ENCODE measurements at places on chromosomes 1 and 21. TPM values are rescaled to one million over a fixed set of nuclear protein-coding genes. Genes with fewer than 3 reads are reported as not detected.

- peak; percentile 18 for DNase-seq
Measured at GRCh38 chr1:98053471-98054366, 132.9 kb upstream of the DPYD start.

DNA sequence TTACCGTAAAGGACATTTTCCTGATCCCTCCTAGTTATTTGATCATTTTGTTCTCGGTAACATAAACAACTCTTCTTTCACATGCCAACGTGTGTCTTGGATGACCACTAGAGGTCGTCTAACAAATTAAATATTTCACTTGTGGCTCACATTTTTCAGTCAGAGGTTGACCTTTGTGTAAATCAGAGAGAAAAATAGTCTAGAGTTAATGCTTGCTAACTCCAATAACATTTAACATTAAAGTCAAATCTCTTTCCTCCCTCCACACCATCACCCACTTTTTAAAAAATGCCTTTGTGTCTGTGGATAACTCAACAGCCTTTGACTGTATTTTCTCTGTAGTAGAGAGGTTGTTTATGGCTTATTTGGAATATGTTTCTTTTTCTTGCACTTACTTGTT, 220.5 kb upstream of the B3GALT2 start:
- no peak for DNase-seq

DNA sequence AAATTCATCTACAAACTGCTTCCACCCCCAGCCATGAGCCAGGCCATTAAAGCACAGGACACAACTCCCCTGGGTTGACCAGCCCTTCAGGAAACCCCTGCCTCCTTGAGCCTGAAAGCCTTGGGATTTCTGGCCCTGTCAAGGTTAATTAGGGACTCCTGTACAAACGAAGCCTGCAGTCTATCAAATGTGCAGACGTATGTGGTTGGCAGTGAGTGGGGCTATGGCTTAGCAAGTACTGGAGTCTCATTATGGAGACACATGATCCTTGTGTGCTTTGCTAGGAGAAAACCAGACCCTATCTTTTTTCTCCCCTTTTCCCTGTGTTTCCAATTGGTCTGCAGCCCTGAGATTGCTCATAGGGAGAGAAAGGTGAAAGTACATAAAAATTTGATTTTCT, 588.3 kb upstream of the USP24 start:
- no peak for DNase-seq

The HSD3B2 gene
- not detected for total RNA-seq

The SLAMF9 gene
- not detected for total RNA-seq

- no peak for DNase-seq
Measured at GRCh38 chr1:9787702-9788101, 36.1 kb downstream of the CLSTN1 start.

GRCh38 chr1:87358219-87358618, 29.5 kb downstream of the LMO4 start:
- DNase-seq, result no peak

The FLVCR1 gene
- total RNA-seq, result 1.2 TPM

DNA sequence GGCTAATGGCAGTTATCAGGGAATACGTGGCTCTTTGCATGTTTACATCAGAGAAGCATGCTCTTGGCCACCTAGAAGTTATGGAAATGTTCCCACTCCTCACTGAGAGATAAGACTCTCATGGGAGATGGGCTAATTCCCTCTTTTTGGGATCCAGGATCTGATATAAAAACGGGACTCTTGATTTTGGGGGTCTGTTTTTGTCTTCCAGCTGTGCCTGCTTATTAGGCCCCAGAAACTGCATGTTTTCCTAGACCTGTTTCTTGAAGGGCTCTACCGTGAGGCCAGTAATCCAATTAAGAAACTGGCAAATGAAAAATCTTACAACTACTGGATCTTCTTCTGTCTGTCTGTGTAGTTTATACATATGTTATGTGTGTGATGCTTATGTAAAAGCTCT, 47.0 kb upstream of the PTCH2 start:
- no peak for DNase-seq

DNA sequence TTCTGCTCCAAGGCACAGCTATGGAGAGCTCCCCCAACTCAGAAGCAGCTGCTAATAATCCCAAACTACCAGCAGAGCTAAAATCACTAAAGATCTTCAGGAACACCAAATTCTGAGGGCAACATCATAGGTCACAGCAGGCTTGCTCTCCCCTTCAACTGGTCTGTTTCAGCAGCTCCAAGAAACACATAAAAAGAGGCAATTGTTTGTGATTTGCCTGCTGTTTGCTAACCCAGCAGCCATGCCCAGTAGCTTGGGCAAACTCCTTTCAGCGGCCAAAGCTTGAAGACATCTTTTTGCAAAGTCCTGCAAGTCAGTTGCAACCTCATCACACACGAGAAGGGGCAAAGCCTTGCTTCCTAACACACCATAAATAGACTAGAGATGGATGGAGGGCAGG, 8.9 kb downstream of the ERI3 start:
- no peak for DNase-seq

GRCh38 chr1:167916766-167917511, 3.0 kb upstream of the ADCY10 start:
- no peak for DNase-seq

GRCh38 chr1:36871146-36871971, 163.0 kb downstream of the GRIK3 start:
- no peak for DNase-seq

The UBL4B gene
- total RNA-seq, result not detected

DNA sequence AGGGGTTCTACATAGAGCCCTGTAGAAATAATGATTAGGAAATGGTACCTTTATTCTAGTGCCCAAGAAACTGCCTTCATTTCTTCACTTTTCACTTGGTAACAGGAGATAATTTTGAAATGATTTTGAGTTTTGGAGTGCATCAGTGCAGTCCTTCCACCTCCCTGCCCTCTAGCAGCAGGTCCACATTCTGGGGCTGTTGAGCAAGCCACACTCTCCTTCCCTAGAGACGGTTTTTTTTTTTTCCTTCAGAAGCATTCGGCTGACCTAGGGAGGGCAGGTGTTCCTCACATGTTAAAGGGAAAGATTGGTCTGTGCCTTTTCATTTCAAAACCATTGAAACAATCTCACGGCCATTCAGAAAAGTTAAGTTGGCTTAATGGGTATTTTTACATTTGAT, 39.8 kb downstream of the SLC37A1 start:
- DNase-seq, result no peak

The ZZZ3 gene
- 33.5 TPM for total RNA-seq

GRCh38 chr21:29182691-29183092, 52.2 kb downstream of the MAP3K7CL start:
- DNase-seq, result no peak

DNA sequence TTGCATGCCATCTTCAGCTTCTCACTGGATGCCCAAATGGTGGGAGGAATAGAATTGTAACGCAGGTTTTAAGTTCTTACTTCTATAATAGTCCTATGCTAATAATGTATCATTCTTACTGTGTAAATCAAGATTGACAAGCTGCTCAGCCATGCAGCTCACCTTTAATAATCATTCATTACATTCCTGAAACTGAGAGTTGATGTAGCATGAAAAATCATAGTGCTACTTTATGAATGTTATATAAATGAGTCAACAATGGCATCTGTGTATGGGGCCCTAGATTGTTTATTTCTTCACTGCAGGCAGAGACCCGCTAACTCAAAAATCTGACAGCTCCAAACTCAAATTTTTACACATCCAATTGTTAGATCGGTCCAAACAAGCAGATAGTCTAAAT, 34.4 kb downstream of the FH start:
- no peak for DNase-seq

DNA sequence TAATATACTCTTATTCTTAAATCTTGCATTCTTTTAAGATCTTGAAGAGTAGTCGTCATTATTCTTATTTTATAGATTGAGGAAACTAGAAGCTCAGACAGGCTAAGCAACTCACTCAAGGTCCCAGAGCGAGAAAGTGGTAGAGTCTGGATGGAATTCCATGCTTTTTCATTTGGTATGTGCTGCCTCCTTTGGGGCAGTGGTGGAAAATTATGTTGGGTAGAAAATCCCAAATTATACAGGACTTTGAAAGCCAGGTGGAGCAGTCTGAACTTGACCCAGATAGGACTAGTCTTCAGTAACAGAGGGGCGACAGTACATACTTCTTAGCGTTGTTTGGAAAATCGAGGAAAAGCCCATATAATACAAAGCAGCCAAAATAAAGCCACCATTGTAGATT, 205.6 kb downstream of the ATG4C start:
- no peak for DNase-seq

- no peak for DNase-seq
Measured at GRCh38 chr1:6794164-6794563, 8.9 kb downstream of the CAMTA1 start.

GRCh38 chr1:36456391-36456928, 6.2 kb upstream of the OSCP1 start:
- no peak for DNase-seq

DNA sequence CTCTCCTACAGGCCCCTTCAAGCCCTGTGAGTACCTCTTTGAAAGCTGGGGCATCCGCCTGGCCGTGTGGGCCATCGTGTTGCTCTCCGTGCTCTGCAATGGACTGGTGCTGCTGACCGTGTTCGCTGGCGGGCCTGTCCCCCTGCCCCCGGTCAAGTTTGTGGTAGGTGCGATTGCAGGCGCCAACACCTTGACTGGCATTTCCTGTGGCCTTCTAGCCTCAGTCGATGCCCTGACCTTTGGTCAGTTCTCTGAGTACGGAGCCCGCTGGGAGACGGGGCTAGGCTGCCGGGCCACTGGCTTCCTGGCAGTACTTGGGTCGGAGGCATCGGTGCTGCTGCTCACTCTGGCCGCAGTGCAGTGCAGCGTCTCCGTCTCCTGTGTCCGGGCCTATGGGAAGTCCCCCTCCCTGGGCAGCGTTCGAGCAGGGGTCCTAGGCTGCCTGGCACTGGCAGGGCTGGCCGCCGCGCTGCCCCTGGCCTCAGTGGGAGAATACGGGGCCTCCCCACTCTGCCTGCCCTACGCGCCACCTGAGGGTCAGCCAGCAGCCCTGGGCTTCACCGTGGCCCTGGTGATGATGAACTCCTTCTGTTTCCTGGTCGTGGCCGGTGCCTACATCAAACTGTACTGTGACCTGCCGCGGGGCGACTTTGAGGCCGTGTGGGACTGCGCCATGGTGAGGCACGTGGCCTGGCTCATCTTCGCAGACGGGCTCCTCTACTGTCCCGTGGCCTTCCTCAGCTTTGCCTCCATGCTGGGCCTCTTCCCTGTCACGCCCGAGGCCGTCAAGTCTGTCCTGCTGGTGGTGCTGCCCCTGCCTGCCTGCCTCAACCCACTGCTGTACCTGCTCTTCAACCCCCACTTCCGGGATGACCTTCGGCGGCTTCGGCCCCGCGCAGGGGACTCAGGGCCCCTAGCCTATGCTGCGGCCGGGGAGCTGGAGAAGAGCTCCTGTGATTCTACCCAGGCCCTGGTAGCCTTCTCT, 23.5 kb downstream of the UBE2T start:
- DNase-seq, result no peak

The KRTAP7-1 gene
- total RNA-seq, result not detected

The PRELP gene
- total RNA-seq, result 10.4 TPM

The OTUD7B gene
- total RNA-seq, result 31.2 TPM

GRCh38 chr1:92960395-92961130, 699 bp downstream of the DIPK1A start:
- DNase-seq, result peak; percentile 68

The UTS2 gene
- not detected for total RNA-seq

DNA sequence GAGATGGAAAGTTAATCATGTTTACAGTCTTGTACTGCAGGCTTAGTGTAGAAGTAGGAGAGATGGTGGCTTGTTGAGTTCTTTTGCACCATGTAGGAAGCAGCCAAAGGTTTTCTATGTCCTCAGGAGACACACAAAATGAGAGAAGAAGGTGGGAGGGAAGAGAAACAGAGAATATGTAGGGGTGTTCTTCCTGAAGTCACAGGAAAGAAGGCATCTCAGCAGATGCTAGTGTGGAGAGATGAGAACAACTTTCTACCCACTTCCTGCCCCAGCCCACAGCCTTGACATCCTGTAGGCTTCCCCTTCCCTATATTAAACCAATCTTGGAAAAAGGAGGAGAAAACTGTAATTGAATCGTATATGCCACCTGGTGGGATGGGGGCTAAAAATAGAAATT, 217.0 kb downstream of the S1PR1 start:
- DNase-seq, result no peak

DNA sequence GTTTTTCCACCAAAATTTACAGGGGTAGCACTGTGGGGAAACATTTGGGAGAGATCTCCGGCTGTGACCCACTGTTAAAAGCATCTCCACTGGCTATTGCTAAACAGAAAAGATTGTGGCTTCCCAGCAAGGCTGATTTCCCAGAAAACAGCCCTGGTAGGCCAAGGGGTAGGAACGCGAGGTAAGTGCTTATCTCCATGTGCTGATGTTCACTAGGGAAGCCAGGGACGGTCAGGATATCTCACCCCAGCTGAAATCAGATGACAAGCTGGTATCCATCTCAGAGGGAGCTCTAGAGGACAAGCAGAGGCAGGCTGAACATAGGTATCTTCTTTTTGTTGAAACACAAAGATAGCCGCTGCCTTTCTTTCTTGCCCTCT, 63.6 kb downstream of the MIS18A start:
- no peak for DNase-seq

The F3 gene
- 67.8 TPM for total RNA-seq

DNA sequence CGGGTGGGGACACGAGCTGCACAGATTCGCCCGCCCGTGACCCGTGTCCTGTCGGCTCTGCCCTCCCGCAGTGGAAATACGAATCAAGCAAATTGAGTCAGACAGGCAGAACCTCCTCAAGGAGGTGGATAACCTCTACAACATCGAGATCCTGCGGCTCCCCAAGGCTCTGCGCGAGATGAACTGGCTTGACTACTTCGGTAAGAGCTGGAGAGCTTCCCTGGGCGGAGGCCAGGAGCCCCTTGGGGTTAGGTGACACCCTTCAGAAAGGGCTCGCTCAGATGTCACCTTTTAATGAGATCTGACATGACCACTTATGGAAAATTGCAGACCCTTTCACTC, 489 bp downstream of the CDCA8 start:
- no peak for DNase-seq

GRCh38 chr1:198883184-198883583, 244.3 kb downstream of the PTPRC start:
- DNase-seq, result no peak

The KLF18 gene
- not detected for total RNA-seq

DNA sequence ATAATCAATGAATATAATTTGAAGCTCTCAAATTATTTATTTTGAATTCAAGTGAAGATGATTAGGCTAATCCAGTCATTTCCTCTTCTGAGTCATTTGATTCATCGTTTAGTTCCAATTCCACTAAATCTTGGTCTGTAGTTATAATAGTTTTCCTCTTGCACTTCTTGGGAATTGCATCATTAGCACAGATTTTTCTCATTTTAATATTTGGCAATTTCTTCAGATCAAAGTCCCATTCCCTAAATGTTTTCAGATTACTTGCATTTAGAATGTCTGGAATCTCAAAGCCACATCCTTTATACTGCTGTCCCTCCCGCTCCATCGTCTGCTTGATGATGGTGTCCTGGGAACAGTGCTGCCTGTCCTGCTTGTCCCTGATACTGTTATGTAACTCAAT, 43.5 kb downstream of the MAST2 start:
- no peak for DNase-seq

- DNase-seq, result no peak
Measured at GRCh38 chr1:178051071-178051470, 42.8 kb upstream of the RASAL2 start.
